ENCODE measurements at places on chromosomes 11 and 22. TPM values are rescaled to one million over a fixed set of nuclear protein-coding genes. Genes with fewer than 3 reads are reported as not detected.

DNA sequence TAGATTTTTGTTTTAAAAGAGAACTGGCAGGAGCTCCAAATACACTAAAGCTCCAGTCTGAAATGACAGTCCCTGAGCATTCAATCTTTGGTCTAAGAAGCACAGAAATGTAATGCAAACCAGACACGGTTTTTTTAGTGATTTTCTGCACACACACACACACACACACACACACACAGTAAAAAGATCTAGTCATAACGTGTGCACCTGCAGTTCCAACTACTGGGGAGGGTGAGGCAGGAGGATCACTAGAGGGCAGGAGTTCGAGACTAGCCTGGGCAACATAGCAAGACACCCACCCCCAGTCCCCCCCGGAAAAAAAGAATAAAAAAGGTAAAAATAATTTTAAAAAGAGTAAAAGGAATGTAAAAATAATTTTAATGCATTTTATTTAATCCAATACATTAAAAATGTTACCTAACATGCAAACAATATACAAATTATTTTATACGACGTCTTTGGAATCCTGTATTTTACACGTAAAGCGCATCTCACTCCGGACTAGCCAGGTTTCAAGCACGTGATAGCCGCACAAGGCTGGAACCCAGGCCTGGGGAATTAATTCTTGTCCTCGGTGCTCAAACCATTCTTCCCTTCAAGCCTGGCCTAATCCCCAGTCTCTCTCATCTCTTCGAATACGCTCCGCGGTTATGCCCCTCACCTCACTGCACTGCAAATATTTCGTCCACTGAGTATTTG is 762 bp upstream of the TBC1D22A start:
- H3K4me1 ChIP-seq: peaks cover 58% of the 10 kb centered on the region
- peak overlapping the region; percentile 77 for H3K4me3 ChIP-seq
- no peaks in the 10 kb centered on the region for H3K36me3 ChIP-seq
- H3K27me3 ChIP-seq: no peaks in the 10 kb centered on the region
- peak overlapping the region; percentile 95 for H3K27ac ChIP-seq
- DNase-seq: no peak

GRCh38 chr11:59273373-59273841 is 60.7 kb upstream of the MPEG1 start:
- H3K36me3 ChIP-seq: no peaks in the 10 kb centered on the region
- DNase-seq: no peak
- no peaks in the 10 kb centered on the region for H3K4me1 ChIP-seq
- no peak overlapping the region for H3K4me3 ChIP-seq

GRCh38 chr11:91585035-91585801 is 639.4 kb upstream of the FAT3 start:
- H3K27me3 ChIP-seq: no peaks in the 10 kb centered on the region
- no peaks in the 10 kb centered on the region for H3K4me1 ChIP-seq
- no peak for DNase-seq
- H3K36me3 ChIP-seq: no peaks in the 10 kb centered on the region
- H3K4me3 ChIP-seq: no peak overlapping the region
- H3K27ac ChIP-seq: no peak overlapping the region

DNA sequence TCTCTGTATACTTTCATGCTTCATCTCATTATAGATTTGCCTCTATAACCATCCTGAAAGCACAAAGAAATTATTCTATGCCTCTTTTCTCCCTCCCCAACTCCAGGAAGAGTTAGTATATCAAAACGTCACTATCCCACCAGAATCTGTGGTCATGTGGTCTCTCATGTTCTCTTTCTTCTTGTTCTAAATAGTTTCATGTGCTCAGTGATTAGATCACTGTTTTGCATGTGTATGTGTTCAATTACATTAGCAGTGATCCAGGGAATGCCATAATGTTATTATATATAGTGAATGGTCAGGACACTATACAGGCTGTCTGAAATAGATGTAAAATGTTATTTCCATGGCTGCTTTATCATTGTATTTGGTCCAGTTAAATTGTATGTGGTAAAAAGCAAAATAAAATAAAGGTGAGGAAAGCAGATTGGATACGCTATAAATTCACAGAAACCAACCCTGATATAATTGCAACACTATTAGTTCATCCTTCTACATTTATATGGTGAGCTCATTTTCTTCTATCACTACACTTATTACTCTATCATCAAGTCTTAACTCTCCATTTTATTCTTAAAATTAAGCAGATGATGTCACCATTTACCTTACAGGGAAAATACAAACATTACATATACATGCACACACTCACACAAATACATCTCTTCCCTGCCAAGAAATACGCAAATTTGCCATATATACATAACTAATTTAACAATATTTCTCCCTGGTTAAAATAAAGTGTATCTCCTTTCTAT is 26.9 kb upstream of the ANO5 start:
- H3K27ac ChIP-seq: no peak overlapping the region
- no peaks in the 10 kb centered on the region for H3K4me1 ChIP-seq
- DNase-seq: no peak
- H3K27me3 ChIP-seq: no peaks in the 10 kb centered on the region
- H3K36me3 ChIP-seq: no peaks in the 10 kb centered on the region
- H3K4me3 ChIP-seq: no peak overlapping the region

DNA sequence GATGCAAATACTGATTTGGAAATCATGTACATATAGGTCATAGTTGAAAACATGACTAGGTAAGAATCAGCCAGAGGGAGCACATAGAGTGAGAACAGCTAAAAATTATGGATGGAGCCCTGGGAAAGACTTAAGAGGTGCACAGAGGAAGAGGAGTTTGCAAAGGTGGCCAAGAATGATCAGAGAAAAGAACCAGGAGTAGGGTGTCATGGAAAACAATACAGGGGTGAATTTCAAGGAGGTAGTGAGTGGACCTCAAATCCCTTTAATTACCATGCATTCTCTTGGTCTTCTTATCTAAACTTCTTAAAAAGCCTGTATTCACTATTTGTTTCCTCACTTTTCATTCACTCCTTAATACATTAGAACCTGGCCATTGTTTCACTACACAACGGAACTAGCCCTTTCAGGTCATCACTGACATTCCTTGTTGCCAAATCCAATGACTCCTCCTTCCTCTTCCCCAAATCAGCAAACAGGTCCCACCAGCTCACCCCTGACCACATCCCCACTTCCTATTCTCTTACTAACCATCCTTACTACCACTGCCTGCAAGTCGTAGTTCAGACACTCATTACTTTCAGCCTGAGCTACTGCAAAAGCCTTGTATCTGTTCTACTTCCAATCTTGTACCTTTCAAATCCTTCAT is 22.6 kb downstream of the BUD13 start:
- H3K36me3 ChIP-seq: peaks cover 24% of the 10 kb centered on the region
- H3K27ac ChIP-seq: no peak overlapping the region
- H3K4me3 ChIP-seq: no peak overlapping the region
- no peak for DNase-seq
- no peaks in the 10 kb centered on the region for H3K27me3 ChIP-seq
- no peaks in the 10 kb centered on the region for H3K4me1 ChIP-seq

GRCh38 chr22:46378426-46379065 is 43.0 kb downstream of the TRMU start:
- peak overlapping the region; percentile 73 for H3K27ac ChIP-seq
- DNase-seq: no peak
- peaks cover 57% of the 10 kb centered on the region for H3K4me1 ChIP-seq
- peaks cover 8% of the 10 kb centered on the region for H3K27me3 ChIP-seq
- H3K36me3 ChIP-seq: no peaks in the 10 kb centered on the region

DNA sequence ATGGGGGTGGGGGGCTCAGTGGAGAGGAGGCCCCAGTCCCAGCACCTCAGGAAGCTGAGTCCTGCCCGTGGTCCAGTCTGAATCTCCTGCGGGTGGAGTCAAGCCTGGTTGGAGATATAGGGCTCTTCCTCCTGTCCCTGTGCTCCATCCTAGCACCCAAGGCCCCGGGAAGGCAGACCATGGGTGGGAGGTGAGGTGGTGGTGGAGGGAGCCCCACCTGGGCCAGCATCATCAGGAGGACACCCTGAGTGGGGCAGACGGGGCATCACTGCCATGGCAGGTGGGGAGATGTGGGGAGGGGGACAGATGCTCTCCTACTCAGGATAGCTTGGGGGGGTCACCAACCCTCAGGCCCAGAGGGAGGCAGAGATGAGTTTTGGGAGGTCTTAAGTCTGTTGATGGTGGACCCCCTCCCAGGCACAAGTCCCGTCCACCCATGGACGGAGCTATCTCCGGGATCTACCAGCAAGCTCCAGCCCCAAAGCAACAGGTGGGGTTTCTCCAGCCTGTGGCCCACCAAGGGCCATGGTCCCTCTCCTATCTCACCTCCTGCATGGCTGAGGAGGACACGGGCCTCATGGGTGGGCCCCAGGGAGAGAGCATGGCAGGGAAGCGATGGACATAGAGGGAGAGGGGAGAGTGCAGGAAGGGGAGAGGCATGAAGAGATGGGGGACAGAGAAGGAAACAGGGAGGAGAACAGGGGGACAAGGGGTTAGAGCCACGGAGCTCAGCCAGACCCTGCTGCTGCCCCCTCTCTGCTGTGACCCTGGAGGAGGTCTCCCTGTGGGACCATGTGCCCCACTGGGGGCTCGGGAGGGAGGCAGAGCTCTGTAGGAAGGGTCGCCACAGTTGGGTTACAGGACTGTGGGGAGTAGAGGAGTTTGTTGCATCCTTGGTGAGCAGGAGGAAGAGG is 1.3 kb downstream of the MRGPRE start:
- H3K4me3 ChIP-seq: no peak overlapping the region
- H3K4me1 ChIP-seq: no peaks in the 10 kb centered on the region
- H3K27me3 ChIP-seq: no peaks in the 10 kb centered on the region

GRCh38 chr11:1938343-1939005 is 8.7 kb upstream of the MRPL23 start:
- no peak overlapping the region for H3K4me3 ChIP-seq
- DNase-seq: no peak
- H3K27ac ChIP-seq: no peak overlapping the region
- H3K36me3 ChIP-seq: no peaks in the 10 kb centered on the region
- H3K27me3 ChIP-seq: no peaks in the 10 kb centered on the region
- H3K4me1 ChIP-seq: peaks cover under 1% of the 10 kb centered on the region

- no peak for DNase-seq
- peak overlapping the region; percentile 62 for H3K27ac ChIP-seq
- peaks cover 18% of the 10 kb centered on the region for H3K4me1 ChIP-seq
- no peaks in the 10 kb centered on the region for H3K27me3 ChIP-seq
Measured at GRCh38 chr22:30208631-30209603, 37.6 kb downstream of the LIF start.

Gene FLRT1
- not detected for total RNA-seq

Gene PHOX2A
- total RNA-seq: not detected

Gene CREB3L1
- total RNA-seq: 0.57 TPM

Gene P2RY6
- total RNA-seq: 1.2 TPM

Gene DAGLA
- total RNA-seq: 1.7 TPM

Measured in esophagus squamous epithelium (tissue), 5 donors.